CD4-positive, alpha-beta T cell (primary cell): ENCODE measurements at places on chromosomes 2 and 18.

GRCh38 chr18:48958951-48959350 lies 8.2 kb upstream of the SMAD7 start:
- DNase-seq: no peak

DNA sequence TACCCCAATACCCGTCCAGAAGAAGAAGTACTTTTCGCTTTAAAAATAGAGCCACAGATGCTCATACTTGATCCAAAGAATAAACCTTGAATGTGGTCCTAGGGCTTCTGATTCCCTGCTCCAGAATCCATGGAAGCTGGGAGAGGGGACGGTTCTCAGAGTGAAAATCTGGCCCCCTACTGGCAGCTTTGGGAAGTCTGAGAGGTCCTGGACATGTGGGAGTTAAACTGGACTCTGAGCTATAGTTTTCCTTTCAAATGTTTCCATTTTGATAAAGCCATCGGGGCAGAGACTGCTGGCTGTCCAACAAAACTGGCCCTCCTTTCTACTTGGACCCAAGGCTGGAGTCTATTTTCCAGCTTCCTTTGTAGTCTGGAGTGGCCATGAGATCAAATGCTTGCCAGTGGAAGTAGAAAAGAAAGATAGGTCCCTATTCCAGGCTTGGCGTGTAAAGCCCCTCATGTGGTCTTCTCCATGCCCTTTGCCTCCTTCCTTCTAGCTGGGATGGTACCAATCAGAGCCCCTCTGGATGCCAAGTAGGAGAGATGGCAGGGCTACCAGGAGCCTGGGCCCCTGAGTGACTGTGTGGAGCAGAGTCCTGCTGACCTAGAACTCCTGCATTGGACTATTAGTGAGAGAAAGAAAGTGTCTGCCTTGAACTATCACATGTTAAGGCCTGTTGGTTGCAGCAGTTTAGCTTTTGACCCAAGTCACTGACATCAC lies 37.7 kb upstream of the TBC1D8 start:
- no peak for DNase-seq

- DNase-seq: no peak
These were observed 173.9 kb upstream of the RAB12 start for GRCh38 chr18:8435376-8435775.

DNA sequence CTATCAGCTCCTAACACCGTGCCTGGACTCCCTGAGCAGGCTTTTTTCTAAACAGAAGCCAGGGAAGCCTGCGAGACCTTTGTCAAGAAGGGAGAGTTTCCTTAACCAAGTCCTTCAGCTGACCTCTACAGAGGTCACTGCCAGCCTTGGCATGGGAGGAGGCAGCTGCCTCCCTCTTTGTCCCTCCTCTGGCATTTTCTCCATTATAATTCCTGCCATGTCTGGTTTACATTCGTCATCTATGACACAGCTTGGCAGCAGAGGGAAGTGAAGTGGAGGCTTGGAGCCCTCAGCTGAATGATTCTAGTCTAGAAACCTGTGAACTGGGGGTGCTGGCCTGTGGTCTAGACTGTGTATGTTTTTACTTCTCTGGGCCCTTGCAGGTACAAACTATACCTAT lies 22.5 kb downstream of the LIPG start:
- no peak for DNase-seq

- DNase-seq: no peak
These were observed 92.9 kb downstream of the COL5A2 start for GRCh38 chr2:189086710-189087109.

- DNase-seq: no peak
These were observed 922.5 kb downstream of the SUCLG1 start for GRCh38 chr2:83536556-83536955.

DNA sequence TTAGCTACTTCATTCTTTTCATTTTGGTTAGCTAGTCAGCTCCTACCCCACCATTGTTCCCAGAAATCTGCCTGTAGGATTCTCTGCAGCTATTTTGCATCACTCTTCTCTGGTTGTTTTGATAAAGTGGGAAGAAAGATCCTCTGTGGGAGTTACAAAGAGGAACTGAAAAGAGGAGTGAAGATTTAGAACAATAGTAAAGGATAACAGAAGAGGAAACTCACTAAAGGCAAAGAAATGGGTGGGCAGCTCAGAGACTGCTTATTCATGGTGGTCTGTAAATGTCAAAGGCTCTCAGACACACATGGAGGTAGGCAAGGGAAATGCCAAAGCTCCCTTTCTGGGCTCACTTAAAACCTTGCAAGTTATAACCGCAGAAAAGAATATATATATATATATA lies 17.2 kb upstream of the CD207 start:
- no peak for DNase-seq

DNA sequence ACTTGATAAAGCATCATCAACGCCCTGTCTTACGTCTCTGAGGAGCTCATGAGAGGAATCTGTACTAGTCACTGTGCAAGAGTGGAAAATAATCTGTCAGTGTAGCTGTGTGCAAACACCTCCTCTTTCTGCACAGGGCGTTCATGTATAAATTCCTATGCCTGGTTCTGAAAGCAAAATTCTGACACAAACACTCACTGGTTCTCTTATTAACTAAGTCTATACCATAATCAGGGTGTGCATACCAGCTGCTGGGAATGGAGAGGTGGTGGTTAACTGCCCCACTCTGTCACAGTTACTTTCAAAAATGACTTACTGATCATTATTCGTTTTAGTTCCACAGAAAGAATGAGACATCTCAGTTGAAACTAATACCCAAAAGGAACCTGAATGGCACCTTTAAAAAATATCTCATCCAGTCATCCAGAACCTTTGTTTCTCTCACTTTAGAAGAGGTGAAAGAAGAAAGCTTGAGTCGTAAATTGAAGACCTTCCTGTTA lies 35.7 kb downstream of the STK39 start:
- DNase-seq: no peak

DNA sequence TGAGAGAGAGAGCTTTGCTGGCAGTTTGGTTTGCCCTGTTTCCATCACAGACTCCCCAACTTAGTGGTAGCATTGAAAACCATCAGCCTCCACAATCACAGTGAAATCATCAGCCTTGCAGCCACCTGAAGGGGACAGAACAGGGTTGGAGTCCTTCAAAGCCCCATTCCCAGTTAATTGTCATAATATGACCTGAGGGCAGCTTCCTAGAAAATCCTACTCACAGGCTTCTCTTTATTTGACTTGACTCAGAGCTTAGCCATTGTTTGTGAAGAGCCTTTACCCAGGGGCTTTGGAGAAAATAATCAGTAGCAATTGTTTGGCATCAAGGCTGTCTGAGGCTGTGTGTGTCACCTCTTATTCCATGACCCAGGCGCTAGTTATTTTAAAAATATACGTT lies 308.7 kb downstream of the CBLN2 start:
- no peak for DNase-seq

- DNase-seq: no peak
These were observed 131.1 kb downstream of the AFF3 start for GRCh38 chr2:100011272-100011731.

DNA sequence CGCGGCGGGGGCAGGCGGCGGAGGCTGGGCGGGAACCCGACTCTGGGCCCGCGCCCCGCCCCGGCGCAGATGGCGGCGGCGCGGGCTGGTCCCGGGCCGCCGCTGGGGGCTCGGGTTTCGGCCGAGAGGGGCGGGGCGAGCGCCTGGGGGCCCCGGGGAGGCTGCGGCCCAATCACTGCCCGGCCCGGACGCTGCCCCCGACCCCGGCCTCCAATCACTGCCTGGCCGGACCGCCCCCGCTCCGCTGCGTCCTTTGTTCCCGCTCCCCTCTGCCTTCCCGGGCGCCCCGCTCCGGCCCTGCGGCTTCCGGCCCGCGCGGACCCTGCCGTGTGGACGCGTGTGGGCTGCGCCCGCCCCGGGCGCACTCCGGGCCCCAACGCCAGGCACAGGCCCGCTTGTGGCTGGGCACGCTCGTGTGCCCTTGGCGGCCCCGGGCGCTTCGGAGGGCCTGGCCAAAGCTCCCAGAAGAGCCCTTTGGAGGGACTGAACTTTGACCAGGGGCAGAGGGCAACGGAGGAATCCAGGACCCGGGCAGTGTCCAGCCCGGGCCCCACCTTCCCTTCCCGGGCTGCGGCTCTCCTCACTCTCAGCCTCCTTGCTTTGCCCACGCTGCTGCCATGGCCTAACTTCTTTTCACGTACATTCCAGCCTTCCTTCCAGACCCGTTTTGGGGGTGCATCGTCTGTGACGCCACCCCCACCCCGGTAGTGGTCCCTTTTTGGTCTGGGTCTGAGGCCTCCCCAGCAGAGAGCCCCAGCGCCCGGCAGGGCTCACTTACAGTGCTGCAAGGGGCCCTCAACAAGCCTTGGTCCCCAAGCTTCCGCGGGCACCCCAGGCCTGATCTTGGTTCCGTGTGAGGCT lies 27.1 kb upstream of the PTMA start:
- no peak for DNase-seq

- no peak for DNase-seq
These were observed 52.0 kb upstream of the COL3A1 start for GRCh38 chr2:188922191-188922590.
